ENCODE measurements at places on chromosomes 5 and 9.

- DNase-seq, result no peak
These were observed 16.0 kb downstream of the TERT start for GRCh38 chr5:1278656-1279442.

- no peak for DNase-seq
These were observed 11.7 kb upstream of the MED10 start for GRCh38 chr5:6389946-6390530.

DNA sequence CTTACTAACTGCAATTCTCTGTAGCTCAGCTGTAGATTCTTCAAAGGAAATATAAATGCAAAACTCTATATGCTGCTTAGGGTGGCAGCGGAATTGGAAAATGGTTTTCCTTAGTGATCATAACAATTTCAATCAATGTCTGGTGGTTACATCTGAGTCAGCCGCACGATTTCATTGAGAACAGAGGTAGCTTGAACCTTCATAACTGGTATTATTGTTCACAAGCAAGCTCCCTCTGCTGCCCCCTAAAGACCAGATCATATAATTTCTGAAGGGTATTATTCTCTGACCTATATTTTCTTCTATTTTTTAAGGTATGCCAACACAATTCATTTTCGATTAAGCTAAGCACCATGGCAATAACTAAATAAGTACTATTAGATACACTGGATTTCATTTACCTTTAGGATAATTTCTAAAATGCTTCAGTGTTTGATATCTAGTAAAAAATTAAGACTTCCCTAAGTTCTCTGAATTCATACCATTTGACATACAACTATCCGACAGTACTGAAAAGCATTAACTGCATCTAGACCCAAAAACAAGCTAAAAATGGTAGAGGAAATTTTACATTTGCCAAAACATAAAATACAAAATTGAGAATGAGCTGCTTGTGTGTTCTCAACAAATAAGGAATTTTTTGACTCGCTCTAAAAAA, 181.1 kb upstream of the SPEF2 start:
- peak; percentile 59 for DNase-seq

DNA sequence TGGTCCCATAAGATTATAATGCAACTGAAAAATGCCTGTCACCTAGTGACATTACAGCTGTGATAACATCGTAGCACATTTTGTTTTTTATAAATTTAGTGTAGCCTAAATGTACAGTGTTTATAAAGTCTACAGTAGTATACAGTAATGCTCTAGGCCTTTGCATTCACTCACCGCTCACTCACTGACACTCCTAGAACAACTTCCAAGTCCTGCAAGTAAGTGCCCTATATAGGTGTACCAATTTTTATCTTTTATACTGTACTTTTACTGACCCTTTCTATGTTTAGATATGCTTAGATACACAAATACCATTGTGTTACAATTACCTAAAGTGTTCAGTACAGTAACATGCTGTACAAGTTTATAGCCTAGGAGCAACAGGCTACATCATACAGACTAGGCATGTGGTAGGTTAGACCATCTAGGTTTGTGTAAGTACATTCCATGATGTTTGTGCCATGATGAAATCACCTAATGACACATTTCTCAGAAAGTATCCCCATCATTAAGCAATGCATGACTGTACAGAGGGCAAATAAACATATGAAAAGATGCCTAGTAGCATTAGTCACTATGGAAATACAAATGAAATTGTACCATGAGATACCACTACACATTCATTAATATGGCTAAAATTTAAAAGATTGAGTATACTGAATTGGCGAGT, 127.6 kb downstream of the TRPM6 start:
- no peak for DNase-seq

DNA sequence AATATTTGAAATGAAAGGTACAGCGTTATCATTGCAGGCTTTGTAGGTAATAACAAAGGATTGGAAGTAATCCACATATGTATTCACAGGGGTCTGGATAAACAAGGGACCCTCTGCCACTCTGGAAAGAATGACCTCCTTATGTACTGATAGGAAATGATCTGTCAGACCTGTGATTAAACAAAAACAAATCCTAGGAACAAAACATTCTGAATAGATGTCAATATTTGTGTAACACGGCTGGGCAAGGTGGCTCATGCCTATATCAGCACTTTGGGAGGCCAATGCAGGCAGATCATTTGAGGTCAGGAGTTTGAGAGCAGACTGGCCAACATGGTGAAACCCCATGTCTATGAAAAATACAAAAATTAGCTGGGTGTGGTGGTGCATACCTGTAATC, 42.3 kb downstream of the NSUN2 start:
- no peak for DNase-seq

DNA sequence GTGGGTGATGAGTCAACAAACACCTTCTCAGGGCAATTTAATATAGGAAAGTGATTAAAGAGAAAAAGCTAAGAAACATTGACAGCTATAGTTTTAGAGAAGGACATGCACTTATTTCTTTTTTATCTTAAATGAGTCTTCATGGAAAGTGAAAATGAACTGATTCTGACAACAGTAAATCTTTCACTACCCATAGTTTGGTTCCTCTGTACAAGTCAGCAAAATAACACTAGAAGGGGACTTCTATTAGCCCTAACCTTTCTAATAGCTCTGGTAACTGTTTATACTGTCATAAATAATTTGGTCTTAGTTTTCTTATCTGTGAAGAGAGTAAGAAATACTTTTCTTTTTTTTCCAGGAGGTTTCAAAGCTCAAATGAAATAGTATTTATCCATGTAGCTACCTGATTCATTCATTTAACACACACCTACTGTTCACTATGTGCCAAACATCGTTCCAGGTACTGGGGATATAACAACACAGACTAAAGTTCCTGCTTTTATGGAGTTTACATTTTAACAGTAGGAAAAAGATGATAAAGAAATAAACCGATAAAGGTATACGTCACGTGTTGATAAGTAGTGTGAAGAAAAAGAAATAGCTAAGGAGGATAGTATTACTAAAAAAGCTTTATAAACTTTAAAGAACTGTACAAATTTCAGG, 148.2 kb downstream of the PCSK1 start:
- no peak for DNase-seq

- no peak for DNase-seq
These were observed 150 bp downstream of the SNX30 start for GRCh38 chr9:112750764-112751055.

DNA sequence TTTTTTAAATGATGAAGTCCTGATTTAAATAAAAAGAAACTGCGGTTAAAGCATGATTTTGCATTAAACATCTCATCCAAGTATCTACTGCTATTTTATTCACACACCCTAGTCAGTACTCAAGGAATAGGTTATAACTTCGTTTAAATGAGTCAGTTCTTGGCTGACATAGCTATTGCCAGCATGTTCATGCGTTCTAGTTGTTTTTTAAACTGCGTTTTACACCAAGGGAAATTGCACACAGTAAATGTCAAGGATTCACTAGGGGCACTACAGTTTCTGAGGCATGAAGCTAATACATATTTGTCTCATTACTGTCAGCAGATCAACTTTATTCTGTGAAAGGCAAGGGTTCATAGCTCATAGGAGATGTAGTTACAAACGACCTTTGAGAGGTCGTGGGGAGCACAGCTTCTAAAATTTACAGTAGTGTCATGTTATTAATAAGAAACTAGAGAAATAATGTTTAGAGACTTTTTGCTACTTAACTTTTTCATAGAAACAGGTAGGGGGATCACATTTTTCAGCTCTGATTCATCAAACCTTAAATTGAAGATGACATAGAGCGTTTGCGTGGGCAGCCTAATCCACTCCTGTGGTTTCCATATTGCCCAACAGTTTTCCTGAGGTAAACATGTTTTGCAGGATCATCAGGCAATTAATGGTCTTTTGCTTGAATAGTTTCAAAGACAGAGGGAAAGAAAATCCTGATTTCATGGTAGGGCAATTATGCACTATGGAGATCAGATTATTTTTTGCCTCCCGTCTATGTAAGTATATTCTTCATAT, 2222.7 kb upstream of the WWC1 start:
- no peak for DNase-seq

DNA sequence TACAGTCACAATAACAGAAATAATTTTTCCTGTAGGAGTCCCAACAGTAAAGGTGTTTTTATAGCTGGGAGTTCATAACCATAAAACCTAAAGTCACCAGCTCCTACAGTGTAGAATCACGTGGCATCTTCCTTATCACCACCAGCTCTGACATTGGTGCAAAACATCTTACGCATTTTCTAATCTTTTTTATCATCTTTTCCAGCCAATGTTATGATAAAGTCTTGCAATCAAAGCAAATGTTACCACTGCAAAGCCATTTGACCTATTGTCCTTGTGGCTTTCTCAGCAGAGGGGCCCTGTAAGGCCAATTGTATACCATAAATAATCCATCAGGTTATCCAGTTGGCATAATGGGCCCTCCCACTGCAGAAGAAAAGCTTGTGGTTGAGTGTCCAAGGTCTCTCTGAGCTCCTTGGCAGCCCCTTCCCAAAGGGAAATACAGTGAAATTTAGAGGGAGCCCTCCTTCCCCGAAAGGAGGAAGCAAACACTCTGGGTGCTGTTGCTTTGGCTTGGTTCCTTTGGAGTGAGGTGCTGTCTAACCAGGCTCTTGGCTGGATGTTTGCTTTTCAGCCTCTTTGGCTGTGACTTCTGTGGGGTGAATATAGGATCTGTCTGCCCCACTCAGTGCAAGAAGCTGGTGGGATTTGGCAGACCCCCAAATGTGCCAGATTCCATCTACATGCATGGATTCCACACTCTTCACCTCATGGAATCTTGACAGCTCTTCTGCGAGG, 29.3 kb upstream of the CPEB4 start:
- no peak for DNase-seq

GRCh38 chr5:143145243-143146160, 258.0 kb downstream of the NR3C1 start:
- no peak for DNase-seq

DNA sequence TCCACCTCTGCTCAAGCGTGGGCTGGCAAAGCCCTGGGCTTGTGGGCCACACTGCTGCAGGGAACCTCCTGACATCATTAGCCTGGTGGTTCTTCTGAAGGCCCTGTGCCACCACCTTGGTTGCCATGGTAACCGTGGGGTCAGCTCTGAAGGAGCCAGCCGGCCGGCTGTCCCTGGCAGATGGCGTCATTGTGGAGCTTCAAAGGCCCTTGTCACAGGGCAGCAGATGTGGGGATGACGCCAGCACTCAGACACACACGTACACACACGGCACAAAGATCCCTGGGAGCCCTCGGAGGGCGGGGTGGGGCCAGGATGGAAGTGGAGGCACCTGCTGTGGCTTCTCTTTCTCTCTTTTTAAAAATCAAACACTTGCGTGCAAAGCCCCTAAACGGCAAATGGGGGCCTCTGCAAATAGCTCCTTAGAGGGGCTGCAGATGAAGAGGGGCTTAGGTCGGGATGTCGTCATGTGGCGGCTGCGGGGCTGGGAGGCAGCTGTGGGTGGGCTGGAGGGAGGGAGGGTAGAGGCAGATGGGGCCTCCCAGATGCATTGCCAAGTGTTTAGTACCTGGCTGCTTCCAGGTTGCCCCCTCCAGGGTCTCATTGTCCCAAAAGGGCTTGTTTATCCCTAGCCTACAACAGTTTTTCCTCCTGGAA, 19.5 kb upstream of the RPL26L1 start:
- DNase-seq, result no peak

DNA sequence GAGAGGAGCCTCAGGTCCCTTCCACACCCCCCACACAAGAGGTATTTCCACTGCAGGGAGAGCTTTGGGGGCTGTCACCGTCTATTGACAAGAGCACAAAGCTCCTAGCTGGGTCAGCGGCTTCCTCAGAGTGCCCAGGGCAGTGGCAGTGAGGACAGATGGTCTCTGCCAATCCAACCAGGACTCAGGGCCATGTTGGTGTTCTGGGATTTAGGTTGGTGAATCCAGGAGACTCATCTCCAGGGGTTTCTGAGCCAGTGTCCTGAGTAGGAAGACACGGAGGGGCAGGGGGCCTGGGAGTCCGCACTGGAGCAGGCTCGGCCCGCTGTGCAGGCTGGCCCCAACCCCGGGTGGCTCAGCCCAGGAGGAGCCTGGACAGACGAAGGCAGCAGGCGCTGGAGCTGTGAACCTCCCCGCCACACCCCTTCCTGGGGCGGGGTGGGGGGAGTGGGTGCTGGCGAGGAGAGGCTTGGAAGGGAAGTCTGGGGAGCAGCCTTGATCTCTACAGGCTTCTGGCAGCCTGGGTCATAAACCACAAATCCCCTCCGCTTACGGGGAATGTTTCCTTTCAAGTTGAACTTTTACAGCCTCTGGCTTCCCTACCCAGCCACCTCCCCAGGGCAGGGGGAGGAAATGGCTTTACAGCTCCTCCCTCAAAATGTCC, 19.6 kb downstream of the CRB2 start:
- DNase-seq, result no peak

- no peak for DNase-seq
These were observed 44.8 kb upstream of the ALDOB start for GRCh38 chr9:101480386-101480785.

DNA sequence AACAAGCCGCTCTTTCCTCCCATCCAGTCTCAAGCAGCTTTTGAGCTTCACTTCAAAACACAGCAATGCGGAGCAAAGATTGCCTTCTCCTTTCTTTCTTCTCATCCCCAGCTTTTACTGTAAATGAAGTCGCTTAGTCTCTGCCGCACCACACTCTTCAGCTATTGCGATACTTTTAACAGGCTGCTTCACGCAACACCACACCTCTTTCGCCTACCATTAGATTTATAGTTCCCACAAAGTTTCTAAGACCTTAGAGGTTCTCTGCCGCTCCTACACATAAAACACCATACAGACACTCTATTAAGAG, 711 bp downstream of the PGGT1B start:
- DNase-seq, result no peak

DNA sequence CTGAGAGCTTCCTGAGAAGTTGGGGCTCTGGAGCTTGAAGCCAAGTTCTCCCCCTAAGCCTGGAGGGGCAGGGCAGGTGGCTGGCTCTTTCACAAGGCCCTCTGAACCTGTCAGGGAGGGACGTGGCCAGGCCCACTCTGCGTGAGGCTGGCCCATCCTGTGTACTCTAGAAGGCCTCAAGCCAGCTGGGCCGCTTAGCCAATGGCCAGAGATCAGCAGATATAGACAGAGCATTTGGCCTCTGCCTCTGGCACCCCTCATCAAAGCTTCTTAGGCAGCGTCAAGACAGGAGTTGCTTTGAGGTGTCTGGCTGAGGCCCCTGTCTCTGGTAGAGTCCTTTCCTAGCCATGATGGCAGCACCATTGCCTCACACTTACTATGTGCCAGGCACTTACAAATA, 105.6 kb downstream of the FGF18 start:
- no peak for DNase-seq

- DNase-seq, result no peak
These were observed 46.4 kb upstream of the CTNNA1 start for GRCh38 chr5:138706655-138707480.

GRCh38 chr9:79674052-79674777, 102.5 kb downstream of the TLE4 start:
- DNase-seq, result no peak

- no peak for DNase-seq
These were observed 79.5 kb upstream of the LHFPL2 start for GRCh38 chr5:78727786-78728761.
